ENCODE measurements at places on chromosomes 12 and 14.

- DNase-seq, result peak; percentile 79
These were observed at the start of gene TCP11L2 for GRCh38 chr12:106302401-106303201. TCP11L2 (plus strand) TSS chr12:106302733; CDS start chr12:106311076, 8,343 bp downstream.

DNA sequence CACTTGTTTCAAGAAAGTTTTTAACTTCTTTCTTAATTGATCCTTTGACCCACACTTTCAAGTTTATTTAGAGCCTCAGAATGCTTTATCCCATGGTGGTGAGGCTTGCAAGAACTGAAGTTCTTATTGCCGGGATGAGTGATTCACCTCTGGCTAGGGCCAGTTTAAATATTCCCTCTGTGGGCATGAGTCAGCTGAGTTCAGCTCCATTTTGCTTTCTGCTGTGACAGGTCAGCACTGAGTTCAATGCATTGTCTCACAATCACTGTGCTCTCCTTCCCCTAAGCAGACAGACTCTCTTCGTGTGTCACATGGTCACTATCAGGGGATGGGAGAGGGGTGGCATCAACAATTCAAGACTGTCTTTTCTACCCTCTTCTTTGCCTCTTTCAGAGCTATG lies 514.6 kb upstream of the FBXO33 start:
- no peak for DNase-seq

DNA sequence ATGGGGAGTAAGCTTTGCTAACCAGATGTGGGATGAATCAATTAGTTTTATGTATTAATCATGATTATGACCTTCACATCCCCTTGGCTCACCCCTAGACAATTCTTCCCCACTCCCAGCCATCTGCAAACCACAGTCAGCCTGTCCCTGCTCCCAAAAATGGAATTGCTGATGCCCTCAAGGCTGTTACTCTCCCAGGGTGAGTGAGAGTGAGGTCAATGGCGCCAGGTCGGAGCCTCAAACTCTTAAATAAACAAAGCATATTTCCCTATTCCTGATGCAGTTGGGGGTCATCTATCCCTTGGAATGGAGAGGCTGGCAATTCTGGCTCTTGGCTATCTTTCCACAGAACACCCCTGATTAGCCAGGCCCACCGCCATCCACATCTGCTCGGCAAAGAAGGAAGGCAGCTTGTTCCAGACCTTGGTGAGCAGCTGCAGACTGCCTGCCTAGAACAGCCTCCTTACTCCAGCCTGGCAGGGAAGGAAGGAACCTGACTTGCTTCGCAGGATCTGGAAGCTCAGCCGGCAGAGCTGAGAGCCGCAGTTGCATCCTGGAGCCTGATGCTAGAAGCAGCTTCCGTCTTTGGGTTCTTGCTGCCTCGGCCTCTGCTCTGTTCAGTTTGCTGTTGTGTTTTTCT lies 57.0 kb downstream of the SMUG1 start:
- DNase-seq, result no peak

GRCh38 chr12:124862768-124863415 lies 772 bp downstream of the SCARB1 start:
- no peak for DNase-seq

- DNase-seq, result no peak
These were observed 391.6 kb downstream of the ZFP36L1 start for GRCh38 chr14:68401317-68401716.

DNA sequence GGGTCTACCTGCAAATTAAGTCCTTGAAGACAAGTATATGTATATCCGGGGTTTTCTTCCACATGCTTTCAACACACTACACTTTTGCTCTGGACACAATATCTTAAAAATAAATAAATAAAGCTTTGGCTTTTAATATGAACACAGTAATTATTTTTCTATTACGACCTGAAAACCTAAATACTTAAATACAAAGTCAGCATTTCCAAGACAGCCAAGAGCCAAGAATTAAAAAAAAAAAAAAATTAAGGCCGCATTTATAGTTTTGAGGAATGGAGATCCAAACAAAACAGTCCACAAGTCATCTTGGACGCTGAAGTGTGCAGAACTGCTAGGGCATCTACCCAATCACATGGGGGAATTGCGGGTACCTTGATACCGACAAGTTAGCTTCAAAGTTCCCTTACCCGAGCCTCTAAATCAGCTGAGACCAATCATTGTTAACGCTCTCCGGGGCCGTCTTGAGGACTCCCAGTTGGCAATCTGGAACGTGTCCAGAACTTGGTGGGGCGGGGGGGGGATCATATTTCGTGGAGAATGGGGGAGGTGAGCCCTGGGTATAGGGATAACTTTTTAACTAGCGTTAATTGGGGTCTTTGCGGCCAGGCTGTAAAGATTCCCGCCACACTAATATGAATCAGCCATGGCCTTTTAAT lies 731 bp upstream of the PCNX4 start:
- no peak for DNase-seq

- DNase-seq, result no peak
These were observed 1.6 kb upstream of the RPS26 start for GRCh38 chr12:56040151-56040550.
